Uterine smooth muscle cell (primary cell): ENCODE measurements at places on chromosomes 7 and 10. TPM values are rescaled to one million over a fixed set of nuclear protein-coding genes. Genes with fewer than 3 reads are reported as not detected.

The CHN2 gene
- 0.44 and 0.87 TPM in 2 replicates for total RNA-seq

The GRM8 gene
- 0.11 TPM in 1 of 2 replicates, not detected in the other for total RNA-seq

The PILRB gene
- total RNA-seq = 8.1 and 9.4 TPM in 2 replicates

The IL15RA gene
- total RNA-seq = 3.2 and 6.2 TPM in 2 replicates

The UPP1 gene
- total RNA-seq = 10.9 and 22.8 TPM in 2 replicates

The FAM25C gene
- not detected in 2 replicates for total RNA-seq

The CWF19L1 gene
- total RNA-seq = 20.5 and 39.8 TPM in 2 replicates

The EPHB6 gene
- total RNA-seq = 4.4 and 5.0 TPM in 2 replicates

The AFAP1L2 gene
- total RNA-seq = 0.22 and 1.4 TPM in 2 replicates

The VIPR2 gene
- total RNA-seq = not detected in 2 replicates

The OPTN gene
- total RNA-seq = 55.1 and 87.4 TPM in 2 replicates

The LIPK gene
- not detected in 2 replicates for total RNA-seq

The ZNF487 gene
- total RNA-seq = 5.2 and 5.5 TPM in 2 replicates

The AASS gene
- total RNA-seq = 31.1 and 40.1 TPM in 2 replicates

The ECHDC3 gene
- total RNA-seq = 7.2 and 12.0 TPM in 2 replicates

The PNPLA8 gene
- total RNA-seq = 41.9 and 44.7 TPM in 2 replicates

The UNCX gene
- not detected in 2 replicates for total RNA-seq

The PRSS1 gene
- total RNA-seq = not detected in 2 replicates

The C7orf25 gene
- 8.2 and 8.4 TPM in 2 replicates for total RNA-seq

The INMT gene
- total RNA-seq = 0.11 and 1.2 TPM in 2 replicates

The ERVW-1 gene
- total RNA-seq = not detected in 2 replicates

The HGF gene
- 101 and 486 TPM in 2 replicates for total RNA-seq

The PGAM2 gene
- total RNA-seq = 0.33 and 0.37 TPM in 2 replicates

The HEPACAM2 gene
- total RNA-seq = 0.11 TPM in 1 of 2 replicates, not detected in the other

The TUBAL3 gene
- total RNA-seq = not detected in 2 replicates

The MUC3A gene
- total RNA-seq = under 0.01 TPM in 1 of 2 replicates, not detected in the other

The GJD4 gene
- total RNA-seq = 0.12 TPM in 1 of 2 replicates, not detected in the other

The TMEM196 gene
- total RNA-seq = not detected in 2 replicates
